ENCODE measurements at places on chromosomes 6 and 20.

GRCh38 chr6:89281779-89282246 is 33.3 kb downstream of the GABRR2 start:
- no peak for DNase-seq

GRCh38 chr6:116287689-116288282 is 8.1 kb upstream of the TSPYL1 start:
- no peak for DNase-seq

DNA sequence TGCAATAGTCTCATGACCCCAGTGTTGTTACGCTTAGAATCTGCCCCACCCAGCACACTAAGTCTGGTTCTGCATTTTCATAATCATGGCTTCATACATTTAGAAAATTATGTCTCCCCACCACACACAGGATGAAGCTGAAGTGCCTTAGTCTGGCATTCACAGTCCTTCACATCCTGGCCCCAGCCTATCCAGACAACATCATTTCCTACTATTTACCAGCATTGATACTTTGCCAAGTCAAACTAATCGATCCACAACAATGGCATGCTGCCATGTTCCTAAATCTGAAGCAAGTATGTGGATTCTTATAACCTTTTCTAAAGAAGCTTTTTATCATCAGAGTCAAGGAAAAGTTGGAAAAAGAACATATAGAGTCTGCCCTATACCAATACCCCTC is 132.4 kb upstream of the FBXL4 start:
- no peak for DNase-seq

DNA sequence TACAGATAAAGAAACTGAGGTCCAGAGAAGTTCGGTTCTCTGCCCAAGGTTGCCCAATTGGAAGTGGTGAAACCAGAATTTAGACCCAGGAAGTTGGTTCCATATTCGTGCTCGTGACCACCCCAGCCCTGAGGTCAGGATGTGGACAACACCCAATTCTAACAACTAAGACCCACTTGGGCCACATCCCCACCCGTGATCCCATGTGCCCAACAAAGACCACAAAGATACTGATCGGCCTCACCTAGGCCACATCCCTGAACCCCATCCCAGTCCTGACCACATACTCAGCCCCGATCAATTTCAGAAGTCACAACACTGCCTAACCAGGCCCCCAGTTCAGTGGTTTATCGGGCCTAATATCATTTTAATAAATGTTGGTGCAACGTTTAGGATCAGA is 138.4 kb downstream of the PREX1 start:
- no peak for DNase-seq
